ENCODE measurements at places on chromosomes 11 and 22.

- peaks cover 18% of the 10 kb centered on the region for H3K4me1 ChIP-seq
- H3K27me3 ChIP-seq, result peaks cover 44% of the 10 kb centered on the region
- no peak overlapping the region for H3K27ac ChIP-seq
- H3K4me3 ChIP-seq, result no peak overlapping the region
- DNase-seq, result no peak
Measured at GRCh38 chr11:43872995-43873394, 7.6 kb upstream of the ALKBH3 start.

DNA sequence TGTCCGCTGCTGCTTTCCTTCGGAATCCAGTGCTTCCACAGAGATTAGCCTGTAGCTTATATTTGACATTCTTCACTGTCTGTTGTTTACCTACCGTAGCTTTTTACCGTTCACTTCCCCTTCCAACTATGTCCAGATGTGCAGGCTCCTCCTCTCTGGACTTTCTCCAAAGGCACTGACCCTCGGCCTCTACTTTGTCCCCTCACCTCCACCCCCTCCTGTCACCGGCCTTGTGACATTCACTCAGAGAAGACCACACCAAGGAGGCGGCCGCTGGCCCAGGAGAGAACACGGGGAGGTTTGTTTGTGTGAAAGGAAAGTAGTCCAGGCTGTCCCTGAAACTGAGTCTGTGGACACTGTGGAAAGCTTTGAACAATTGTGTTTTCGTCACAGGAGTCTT lies 15.4 kb upstream of the ST14 start:
- H3K36me3 ChIP-seq, result no peaks in the 10 kb centered on the region
- H3K4me3 ChIP-seq, result no peak overlapping the region
- H3K27ac ChIP-seq, result no peak overlapping the region
- DNase-seq, result no peak
- no peaks in the 10 kb centered on the region for H3K27me3 ChIP-seq

DNA sequence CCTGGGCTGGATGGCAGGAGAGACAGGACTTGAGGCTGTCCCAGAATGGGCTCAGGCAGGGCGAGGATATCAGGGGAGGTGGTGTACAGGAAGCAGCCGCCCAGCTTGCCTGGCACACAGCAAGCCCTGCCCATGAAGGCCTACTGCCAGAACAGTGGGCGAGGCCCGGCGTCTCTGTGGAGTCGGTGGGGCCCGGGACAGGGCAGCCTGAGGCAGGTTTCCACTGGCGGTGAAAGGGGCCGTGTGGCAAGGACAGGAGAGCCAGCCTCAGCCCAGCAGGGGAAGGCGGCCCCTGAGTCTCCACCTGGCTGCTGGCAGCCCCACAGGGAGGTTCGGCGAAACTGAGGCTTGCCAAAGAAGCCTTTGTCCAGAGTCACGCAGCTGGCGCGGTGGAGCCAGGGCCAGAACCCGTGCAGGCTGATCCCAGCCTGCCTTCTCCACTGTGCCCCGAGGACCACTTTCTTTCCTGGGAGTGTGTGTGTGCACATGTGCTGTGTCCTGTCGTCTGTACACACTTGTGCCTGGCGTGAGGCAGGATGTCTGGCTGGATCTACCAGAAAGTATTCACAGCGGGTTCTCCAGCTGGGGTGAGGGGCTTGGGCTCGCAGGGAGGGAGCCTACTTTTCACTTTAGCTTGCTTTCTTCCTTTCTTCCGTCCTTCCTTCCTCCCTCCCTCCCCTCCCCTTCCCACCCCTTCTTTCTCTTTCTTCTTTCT lies 1.2 kb downstream of the TSPO start:
- peaks cover 2% of the 10 kb centered on the region for H3K36me3 ChIP-seq
- H3K27me3 ChIP-seq, result no peaks in the 10 kb centered on the region
- H3K27ac ChIP-seq, result peak overlapping the region; percentile 86

DNA sequence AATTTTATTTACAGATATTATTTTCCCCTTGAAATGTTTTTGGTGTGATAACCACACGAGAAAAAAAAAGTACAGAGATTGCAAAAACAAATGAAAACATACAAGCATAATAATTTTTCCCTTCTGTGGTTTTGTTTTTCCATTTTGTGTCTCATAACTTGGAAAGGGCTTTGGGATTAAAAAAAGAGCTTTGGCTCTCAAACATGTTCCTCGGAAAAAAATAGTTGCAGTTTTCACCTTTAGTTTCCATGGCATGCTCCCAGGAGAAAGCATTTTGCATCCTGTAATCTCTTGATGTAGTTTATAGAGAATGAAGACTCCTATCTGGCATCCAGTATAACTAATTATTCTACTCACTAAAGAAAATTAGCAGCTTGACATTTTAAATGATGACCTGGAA lies 362.1 kb upstream of the PDGFD start:
- H3K27ac ChIP-seq, result no peak overlapping the region
- no peaks in the 10 kb centered on the region for H3K27me3 ChIP-seq
- no peak for DNase-seq
- H3K4me1 ChIP-seq, result no peaks in the 10 kb centered on the region

DNA sequence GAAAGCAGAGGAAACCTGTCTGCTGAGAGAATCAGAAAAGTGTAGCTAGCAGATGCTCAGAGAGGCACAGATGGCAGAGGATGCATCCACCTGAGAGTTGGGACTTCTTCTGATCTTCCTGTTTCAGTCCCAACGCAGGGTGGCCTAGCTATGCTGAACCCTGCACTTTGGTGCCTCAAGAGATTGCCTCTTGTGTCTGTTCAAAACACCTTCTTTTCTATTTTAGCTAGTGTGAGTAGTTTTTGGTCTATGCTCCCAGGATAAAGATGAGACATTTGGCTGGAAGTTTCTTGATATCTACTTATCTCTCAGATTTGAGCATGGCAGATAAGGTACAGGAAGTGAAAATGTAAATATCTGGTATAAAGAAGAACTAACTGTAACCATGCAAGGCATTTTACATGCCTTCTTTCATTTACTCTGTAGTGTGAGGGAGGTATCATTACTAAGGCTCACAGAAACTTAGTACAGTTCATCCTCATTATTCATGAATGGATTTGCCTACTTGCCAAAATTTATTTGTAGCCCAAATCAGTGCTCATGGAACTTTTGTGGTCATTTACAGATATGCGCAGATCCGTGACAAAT lies 47.0 kb upstream of the PSMA1 start:
- peaks cover 86% of the 10 kb centered on the region for H3K36me3 ChIP-seq
- peaks cover 65% of the 10 kb centered on the region for H3K4me1 ChIP-seq
- H3K27ac ChIP-seq, result peak overlapping the region; percentile 62

DNA sequence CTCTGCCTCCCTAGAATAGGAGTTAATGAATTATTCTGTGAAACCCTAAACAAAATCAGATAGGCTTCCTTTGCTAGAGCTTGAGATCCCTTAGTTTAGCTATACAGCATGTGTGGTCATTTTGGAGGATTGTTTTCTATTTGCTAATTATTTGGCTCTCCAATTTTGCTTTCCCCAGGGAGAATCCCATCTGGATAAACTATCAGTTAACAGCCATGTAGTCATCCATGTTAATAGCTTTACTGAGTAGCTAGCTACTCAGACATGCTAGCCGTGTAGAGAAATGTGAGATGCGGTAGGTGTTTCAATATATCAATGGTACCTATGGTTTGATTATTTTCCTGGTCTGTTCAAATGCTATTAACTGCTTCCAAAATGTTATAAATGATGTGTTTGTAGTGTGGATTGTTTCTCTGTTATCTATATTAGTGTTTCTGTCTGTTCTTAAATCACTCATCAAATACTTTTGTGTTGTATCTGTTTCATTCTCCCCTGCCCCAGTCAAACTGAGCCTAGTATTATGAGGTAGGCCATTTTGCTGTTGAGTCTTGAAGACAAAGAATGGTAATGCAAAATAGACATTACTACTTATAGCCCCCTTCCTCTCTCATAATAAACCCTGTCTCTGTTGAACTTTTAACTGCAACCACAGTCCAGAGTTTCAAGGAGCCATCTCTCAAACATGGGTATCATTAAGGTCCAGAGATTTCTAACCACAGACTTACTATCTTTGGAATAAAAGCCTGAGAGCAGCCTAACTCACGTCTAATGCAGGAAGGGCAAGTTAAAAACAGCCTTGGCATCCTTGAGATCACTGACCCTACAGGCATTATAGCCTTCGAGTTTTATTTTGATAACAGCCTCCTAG lies 56.1 kb upstream of the GRAMD1B start:
- H3K36me3 ChIP-seq, result peaks cover 5% of the 10 kb centered on the region
- no peak for DNase-seq
- peaks cover 20% of the 10 kb centered on the region for H3K4me1 ChIP-seq
- no peaks in the 10 kb centered on the region for H3K27me3 ChIP-seq

GRCh38 chr11:109526061-109526460 lies 104.1 kb downstream of the C11orf87 start:
- H3K36me3 ChIP-seq, result no peaks in the 10 kb centered on the region
- no peaks in the 10 kb centered on the region for H3K27me3 ChIP-seq
- H3K4me1 ChIP-seq, result no peaks in the 10 kb centered on the region
- no peak overlapping the region for H3K4me3 ChIP-seq
- no peak for DNase-seq

DNA sequence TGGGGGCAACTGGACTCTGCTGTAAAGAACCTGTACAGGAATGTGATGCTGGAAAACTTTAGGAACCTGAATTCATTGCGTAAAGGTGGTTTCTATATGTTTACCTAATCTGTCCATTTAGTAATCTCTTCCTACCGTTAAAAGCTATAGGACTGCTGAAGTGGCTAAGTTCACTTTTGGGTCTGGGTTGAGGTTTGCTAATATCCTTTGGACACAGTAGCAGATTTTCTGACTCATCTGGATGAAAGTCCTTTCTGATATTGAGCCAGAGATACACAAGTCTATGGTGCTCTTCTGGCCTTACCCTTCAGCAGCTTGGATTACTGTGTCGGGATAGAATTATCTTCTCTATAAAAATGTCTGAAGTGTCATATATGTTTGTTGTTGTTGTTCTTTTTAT lies 16.9 kb downstream of the ZNF215 start:
- H3K4me3 ChIP-seq, result no peak overlapping the region
- H3K27me3 ChIP-seq, result no peaks in the 10 kb centered on the region
- H3K36me3 ChIP-seq, result no peaks in the 10 kb centered on the region

DNA sequence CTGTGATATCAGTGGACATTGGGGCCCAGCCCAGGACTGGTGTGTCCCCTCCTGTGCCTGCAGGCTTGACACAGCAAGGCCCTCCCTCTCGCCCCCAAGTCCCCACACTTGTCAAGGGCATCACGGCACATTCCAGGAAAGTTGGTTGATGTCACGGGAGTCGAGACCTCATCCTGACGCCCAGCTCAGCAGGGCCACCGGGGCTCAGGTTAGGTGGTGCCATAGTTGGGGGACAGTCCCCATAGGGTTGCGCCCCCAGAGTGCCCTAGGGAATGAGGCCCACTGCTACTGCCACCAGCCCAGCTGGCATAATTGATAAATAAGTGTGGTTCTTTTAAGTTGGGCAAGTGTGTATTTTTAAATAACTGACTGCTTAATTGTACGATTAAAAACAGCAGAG lies 28.3 kb upstream of the GRAMD4 start:
- DNase-seq, result no peak
- H3K36me3 ChIP-seq, result peaks cover 1% of the 10 kb centered on the region
- peak overlapping the region; percentile 34 for H3K4me3 ChIP-seq
- H3K27me3 ChIP-seq, result no peaks in the 10 kb centered on the region
- H3K4me1 ChIP-seq, result peaks cover 78% of the 10 kb centered on the region
- H3K27ac ChIP-seq, result peak overlapping the region; percentile 88

DNA sequence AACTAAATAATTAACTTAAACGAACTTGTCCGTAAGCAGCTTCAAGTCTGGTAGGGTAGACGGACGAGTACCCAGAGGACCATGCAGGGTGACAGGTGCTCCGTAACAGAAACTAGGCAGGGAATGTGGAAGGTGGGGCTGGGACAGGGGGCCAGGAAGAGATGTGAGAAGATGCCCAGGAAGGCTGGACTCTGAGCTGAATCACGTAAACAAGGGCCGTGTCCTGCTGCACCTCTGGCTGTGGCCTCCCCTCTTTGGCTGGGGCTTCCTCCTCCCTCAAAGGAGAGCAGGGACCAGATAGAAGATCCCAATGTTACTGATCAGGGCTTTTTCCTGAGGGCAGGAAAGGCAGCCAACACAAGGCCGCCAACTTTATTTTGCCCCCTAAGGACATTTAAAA lies 47.9 kb downstream of the PACSIN2 start:
- no peak overlapping the region for H3K4me3 ChIP-seq
- H3K36me3 ChIP-seq, result peaks cover 16% of the 10 kb centered on the region
- no peak overlapping the region for H3K27ac ChIP-seq

DNA sequence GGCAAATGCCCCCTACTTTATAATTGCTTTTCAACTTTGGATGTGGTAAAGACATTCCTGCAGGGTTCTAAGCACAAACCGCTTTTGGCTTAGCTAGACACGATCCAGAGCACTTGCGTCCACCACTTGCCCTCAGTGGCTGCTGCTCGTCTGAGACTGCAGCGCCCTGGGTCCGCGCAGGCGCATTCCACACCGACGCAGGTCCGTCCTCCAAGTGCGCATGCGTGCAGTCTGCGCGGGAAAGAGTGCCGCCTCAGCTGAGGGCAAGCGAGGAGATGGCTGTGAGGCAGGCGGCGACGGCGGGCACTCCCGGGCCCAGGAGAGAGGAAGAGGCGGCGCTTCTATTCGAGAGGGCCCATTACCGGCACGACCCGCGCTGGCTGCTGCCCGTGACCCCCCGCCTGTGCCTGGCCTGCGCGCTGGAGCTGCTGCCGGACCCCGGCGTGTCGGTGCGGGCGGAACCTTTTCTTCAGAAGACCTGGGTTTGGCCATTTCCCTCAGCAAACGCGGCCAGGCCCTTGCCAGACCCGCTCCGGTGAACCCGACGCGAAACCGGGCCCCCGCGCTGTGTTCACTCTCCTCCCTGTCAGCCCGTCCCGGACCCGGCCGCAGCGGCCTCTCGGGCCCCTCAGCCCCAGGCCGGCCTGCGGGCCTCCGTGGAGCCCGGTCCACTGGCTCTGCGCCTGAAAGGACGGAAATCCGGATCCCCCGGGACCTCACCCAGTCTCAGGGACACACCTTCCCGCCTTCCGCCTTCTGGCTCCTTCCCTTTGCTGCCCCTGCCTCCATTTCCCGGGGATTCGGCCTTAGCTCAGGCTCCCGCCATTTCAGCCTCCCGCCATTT lies at the start of gene MEI1:
TSS of gene MEI1 (plus strand) at position 240 of the 844 bp plus-strand sequence. CDS start at position 276, 36 bp downstream.
- H3K36me3 ChIP-seq, result no peaks in the 10 kb centered on the region
- peak; percentile 91 for DNase-seq
- H3K27me3 ChIP-seq, result peaks cover 23% of the 10 kb centered on the region
- H3K4me1 ChIP-seq, result peaks cover 11% of the 10 kb centered on the region
- peak within 1 kb of the TSS; percentile 40 for H3K27ac ChIP-seq

- peaks cover 6% of the 10 kb centered on the region for H3K4me1 ChIP-seq
- DNase-seq, result no peak
- H3K27ac ChIP-seq, result no peak overlapping the region
- H3K27me3 ChIP-seq, result peaks cover 4% of the 10 kb centered on the region
- no peak overlapping the region for H3K4me3 ChIP-seq
Measured at GRCh38 chr11:11071486-11071885, 213.6 kb upstream of the ZBED5 start.

- H3K27ac ChIP-seq, result peak overlapping the region; percentile 94
- H3K27me3 ChIP-seq, result no peaks in the 10 kb centered on the region
- peak; percentile 39 for DNase-seq
- peak overlapping the region; percentile 82 for H3K4me3 ChIP-seq
Measured at GRCh38 chr22:41446057-41446501, 522 bp downstream of the TOB2 start.

- peaks cover 23% of the 10 kb centered on the region for H3K27me3 ChIP-seq
- no peak overlapping the region for H3K4me3 ChIP-seq
- H3K4me1 ChIP-seq, result peaks cover 10% of the 10 kb centered on the region
Measured at GRCh38 chr11:129298988-129299387, 76.7 kb upstream of the BARX2 start.

GRCh38 chr11:66580803-66581202 lies 12.1 kb downstream of the CCDC87 start:
- no peaks in the 10 kb centered on the region for H3K4me1 ChIP-seq
- H3K27ac ChIP-seq, result no peak overlapping the region
- H3K36me3 ChIP-seq, result peaks cover 4% of the 10 kb centered on the region
- peaks cover 37% of the 10 kb centered on the region for H3K27me3 ChIP-seq

Data from activated naive CD4-positive, alpha-beta T cell treated with anti-CD3 and anti-CD28 coated beads, Interleukin-2, amount 10 ng/mL, durations not matched to agents 7 days and 5 days (primary cell).